ENCODE measurements at places on chromosomes 2 and 18. TPM values are rescaled to one million over a fixed set of nuclear protein-coding genes. Genes with fewer than 3 reads are reported as not detected.

CRYGD gene
- not detected for total RNA-seq

DNAJC5G gene
- not detected for total RNA-seq

GRCh38 chr2:129069875-129070594 lies 751.4 kb upstream of the HS6ST1 start:
- DNase-seq, result no peak

DNA sequence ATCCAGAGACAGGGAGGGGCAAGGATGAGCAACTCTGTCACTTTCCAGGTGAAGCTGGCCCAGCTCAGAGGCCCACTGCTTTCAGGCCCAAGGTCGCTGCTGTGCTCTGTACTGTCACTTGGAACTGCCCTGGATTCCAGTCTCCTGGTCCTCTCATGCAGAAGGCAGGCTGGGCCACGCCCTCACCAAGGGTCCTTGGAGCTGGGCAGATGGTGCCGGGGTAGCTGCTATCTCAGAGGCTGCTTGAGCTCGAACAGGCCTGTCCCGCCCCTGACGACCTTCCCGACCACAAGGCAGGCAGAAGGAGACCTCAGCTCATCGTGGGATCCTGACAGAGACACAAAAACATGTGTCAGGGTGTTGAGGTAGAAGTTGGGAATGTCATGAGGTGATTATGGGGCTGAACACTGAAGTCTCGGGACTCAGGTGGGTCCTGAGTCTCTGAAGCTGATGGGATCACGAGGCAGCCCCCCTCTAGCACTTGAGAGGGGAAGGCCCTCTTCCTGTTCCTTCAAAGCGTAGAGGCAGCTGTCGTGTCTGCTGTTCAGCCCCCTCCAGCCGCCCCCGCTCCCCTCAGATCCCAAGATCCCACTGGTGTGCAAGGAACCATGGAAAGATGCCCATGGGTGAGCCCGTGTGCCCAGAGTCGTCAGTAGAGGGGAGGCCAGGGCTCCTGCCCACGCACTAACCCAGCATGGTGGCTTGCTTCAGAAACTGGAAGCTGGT lies 78.3 kb downstream of the POLR1A start:
- DNase-seq, result no peak

GRCh38 chr2:239223310-239224198 lies 177.3 kb downstream of the HDAC4 start:
- peak; percentile 53 for DNase-seq

All from IMR-90 (cell line).